GM18507 (cell line): ENCODE measurements at places on chromosomes 4 and X.

DNA sequence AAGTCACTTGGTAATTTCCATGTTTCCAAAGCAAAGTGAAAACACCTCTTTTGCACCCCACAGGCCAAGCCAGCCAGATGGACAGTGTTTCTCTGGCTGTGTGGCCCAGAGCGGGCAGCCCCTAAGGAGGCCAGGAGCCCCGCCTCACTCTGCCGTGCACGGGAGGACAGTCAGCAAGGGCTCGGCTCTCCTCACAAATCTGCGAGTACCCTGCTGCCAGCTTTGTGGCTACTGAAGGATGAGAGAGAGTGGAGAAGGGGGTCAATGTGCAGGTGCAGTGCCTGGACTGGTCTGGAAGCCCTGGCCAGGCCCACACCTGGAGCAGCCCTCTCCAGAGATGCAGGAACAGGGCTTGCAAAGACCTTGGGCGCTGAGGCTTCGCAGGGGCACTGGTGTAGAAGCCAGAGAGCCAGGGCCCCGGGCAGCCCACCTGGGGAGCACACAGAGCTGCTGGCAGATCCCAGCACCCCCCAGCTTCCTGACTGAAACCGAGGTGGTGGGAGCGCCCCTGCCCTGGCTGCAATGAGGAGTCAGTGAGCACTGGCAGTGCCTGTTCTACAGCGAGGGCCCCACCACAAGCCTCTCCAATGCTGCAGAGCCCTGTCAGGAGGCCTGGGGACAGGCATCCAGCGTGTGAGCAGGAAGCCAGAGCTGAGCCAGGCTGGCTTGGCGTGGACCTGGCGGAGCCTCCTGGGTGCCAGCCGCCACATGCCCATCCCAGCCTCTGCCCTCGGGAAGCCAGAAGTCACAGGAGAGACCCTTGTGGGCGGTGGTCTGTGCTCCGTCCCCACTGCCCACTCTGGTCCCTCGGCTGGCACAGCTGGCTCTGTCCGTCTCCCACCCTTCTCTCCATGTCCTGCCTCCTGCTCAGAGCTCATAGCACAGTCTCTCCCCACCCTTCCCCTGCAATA, 3.9 kb downstream of the SPON2 start:
- no peak for DNase-seq

GRCh38 chr4:39467464-39467863, 8.6 kb downstream of the LIAS start:
- no peak for DNase-seq

GRCh38 chr4:169922632-169923276, 103.4 kb downstream of the MFAP3L start:
- no peak for DNase-seq

DNA sequence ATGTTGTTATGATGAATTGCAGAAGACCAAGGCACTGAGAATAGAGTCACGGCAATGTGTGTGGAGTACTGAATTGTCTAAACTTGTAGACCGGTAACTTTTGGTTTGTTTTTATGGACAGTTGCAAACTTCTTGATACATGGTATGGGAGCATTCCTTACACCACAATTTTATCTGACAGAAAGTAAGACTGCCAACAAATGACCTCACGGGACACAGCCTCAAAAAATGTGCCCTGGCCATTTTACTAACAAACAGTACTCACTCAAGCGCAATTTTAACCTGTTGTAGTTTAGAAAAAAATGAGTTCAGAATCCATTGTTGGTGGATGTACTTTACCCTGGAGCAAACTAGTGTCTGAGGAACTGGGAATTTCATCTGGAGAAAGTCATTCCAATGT, 321.2 kb downstream of the CAMK2D start:
- no peak for DNase-seq

DNA sequence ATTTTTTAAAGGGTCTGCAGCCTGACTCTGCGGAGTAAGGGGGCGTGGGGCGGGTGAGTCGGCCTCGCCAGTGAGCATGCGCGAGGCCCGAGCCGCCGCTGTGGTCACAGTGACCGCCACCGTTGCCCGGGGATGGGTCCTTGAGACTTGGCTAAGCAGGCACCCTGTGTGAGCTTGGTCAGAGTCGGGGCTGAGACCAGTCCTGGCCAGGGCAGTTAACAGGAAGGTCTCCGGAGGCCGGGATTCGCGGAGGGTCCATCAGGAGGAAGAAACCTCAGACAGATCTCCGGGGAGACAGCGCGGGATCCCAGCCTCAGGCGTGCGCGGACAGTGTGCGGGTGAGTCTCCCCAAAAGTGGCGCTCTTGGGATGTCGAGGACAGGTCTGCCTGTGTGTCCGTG, 1384.4 kb upstream of the PCDH10 start:
- no peak for DNase-seq

- DNase-seq, result no peak
These were observed 90.6 kb upstream of the MAB21L2 start for GRCh38 chr4:150491132-150492049.

GRCh38 chrX:153434801-153435200, 11.1 kb downstream of the TREX2 start:
- no peak for DNase-seq

GRCh38 chrX:86051741-86052140, 4.4 kb upstream of the CHM start:
- no peak for DNase-seq

DNA sequence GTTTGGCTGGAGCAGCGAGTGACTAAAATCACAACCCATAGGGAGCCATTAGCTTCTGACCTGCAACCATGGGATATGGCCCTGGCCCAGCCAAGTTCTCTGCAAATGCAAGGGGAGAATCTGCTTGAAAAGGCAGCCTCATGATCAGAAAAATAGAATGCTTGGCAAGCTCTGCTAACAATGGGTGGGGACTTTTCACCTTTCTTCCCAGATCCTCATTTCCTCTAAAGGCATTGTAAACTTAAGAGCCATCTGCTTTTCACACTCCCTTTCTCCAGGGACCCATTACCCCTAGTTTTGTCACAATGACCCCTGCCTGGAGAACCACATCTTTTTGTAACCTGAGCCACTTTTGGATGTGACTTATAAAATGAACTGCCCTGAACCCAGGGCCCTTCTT, 104.3 kb downstream of the PARM1 start:
- no peak for DNase-seq

DNA sequence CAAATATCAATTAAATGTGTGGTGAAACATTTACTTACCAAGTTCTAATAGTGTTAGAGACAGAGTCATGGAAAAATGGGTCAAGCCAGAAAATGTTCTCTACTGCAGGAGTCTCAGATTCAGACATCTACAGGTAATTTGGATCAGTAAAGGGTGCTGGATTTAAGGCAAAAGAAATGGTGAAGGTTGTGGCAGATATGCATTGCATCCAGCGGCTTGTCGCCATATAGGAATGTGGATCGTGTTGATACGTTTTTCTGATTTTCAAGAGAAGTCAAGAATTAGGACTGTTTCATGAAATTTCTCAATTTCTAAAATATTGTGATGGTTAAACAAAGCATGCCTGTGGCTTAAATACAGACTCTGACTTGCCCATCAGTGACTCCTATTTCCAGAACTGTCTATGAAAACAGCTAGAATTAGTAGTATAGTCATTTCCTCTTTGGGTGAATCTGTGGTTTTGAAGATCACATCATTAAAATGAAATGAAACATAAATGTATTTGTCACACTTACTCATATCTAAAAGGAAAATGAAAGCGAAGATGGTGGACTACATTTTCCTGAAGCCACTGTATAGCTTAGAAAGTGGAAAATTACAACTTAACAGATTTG, 110.1 kb upstream of the VEGFC start:
- peak; percentile 2 for DNase-seq

GRCh38 chr4:102614801-102615200, 113.6 kb downstream of the NFKB1 start:
- no peak for DNase-seq
